ENCODE measurements at places on chromosomes 3 and 15.

GRCh38 chr15:62474771-62475124 lies 309.7 kb upstream of the C2CD4B start:
- no peak for DNase-seq

GRCh38 chr3:10945683-10946287 lies 46.8 kb upstream of the SLC6A1 start:
- DNase-seq, result peak; percentile 41

DNA sequence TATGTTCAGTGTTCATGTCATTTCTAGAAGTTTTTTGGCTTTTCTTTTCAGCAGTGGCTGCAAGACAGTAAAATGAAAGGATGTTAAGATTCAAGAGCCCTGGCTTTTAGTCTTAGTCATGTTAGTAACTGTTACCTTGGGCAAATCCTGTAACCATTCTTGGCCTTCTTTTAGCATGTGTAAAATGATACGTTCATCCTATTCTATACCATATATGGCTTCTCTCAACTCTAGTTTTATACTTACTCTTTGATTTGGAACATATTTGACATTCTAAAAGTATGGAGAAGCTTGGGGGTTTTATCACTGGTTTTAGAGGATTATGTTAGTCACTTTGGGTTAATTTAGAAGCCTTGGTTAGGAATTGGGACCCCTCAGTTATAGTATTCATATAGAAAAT lies 20.1 kb downstream of the GTF2E1 start:
- DNase-seq, result no peak

DNA sequence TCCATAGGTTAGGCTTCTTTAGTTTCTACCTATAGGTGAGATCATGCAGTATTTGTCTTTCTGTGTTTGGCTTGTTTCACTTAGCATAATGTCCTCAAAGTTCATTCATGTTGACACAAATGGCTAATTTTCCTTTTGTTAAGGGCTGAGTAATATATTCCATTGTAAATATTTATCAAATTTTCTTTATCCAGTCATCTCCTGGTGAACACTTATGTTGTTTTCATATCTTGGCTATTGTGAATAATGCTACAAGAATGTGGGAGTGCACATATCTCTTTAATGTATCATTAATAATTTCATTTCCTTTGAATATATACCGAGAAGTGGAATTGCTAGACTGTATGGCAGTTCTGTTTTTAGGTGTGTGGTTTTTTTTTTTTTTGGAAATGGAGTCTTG lies 250.9 kb upstream of the SEMA6D start:
- DNase-seq, result no peak

GRCh38 chr3:49025793-49026520 lies 3.2 kb downstream of the IMPDH2 start:
- no peak for DNase-seq

DNA sequence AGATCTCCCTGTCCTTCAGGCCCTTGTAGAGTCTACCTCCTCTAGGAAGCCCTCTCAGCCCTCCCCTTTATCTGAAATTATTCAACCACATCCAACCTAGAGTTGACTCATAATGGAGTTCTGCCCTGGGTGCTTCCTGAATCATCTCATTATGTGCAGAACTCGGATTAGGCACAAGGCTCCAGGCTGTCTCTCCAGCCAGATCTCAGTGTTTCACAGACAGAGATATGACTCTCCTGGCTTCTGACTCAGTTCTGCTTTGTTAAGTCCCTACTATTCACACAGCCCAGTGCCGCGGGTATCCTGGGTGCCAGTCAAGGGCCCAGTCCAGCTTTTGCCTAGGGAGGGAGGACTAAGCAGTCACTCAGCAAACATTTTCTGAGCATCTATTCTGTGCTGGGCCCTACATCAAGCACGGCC lies 9.3 kb downstream of the STRA6 start:
- DNase-seq, result no peak

DNA sequence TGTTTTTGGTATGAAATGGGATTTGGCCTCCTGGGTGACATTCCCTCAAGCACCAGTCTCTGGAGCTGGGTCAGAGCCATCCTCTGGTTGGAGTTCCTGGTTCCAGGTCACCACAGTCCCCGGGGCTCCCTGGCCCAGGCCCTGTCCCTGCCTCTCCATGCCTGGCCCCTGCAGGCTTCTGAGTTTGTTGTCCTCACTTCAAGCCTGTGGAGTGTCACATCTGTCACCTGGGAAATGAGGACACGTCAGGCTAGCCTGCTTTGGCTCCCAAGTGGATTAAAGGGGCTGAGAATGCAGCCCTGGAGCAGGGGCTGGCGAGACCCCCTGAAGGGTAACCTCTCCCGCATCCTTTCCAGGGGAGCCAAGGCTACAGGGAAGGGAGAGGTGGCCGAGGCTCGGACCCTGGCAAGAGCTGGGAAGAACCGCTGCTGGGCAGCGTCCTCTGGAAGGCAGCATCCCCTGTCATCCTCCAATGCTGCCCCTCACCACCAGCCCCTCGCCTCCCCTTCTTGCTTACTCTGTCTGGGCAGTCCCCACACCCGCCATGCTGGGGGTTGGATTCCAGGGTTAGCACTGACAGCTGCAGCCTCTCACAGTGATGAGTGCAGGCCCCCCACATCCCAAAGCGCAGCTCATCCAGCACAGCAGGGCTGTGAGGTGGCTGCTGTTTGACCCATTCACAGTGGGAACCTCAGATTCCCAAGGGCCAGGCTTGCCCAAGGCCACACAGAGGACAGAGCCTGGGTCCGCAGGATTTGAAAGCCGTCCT lies 75.5 kb upstream of the IQSEC1 start:
- DNase-seq, result no peak

DNA sequence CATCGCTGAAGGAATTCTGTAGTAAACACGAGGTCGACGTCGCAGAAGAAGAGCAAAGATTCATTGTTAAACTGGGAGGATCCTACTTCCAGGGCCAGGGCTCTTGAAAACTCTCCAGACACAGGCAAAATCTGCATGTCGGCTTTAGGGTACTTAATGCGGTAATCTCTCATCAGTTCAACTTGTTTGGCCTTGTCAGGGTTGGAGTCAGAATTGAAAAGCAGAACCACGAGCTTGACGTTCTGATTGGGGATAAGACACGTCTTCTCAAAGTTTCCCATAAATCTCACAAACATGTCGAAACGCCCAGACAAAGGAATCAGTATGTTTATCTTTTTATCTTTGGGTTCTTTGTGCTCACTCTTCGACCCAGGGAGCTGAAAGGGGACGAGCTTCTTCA lies 74.0 kb downstream of the CHSY1 start:
- no peak for DNase-seq

DNA sequence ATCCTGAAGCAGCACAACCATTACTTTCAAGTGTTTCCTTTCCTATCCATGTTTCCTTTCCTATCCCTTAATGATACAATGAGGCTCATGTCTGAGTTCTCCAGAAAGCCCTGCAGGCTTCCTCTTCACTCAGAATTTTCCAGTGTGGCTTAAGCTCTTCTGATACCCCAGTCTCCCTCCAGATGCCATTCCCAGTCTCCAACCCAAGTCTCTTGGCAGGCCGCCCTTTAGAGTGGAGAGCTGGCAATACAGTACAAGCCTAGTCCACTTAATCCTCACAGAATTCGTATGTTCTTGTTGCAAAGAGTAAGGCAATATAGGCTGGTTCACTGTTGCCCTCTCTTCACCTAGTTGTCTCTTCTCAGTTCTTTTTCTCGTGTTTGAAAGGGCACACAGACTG lies 503.9 kb upstream of the MDFIC2 start:
- DNase-seq, result no peak

DNA sequence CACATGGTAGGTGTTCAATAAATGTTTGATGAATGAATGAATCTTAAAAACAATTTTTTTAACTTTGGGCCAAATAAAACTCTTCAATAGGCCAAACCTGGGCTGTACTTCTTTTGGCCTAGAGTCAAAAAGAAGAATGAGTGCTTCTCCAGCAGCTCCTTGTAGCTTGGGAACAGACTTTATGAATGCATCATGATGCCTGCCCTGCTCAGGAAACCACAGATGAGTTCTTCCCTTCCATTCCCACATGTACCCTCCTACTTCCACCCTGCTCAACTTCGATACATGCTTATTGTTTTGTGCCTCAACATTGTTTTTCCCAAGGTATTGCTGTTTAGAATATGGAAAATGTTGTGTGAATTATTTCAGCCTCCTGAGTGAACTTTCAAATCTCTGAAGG lies 87.0 kb downstream of the FILIP1L start:
- no peak for DNase-seq

DNA sequence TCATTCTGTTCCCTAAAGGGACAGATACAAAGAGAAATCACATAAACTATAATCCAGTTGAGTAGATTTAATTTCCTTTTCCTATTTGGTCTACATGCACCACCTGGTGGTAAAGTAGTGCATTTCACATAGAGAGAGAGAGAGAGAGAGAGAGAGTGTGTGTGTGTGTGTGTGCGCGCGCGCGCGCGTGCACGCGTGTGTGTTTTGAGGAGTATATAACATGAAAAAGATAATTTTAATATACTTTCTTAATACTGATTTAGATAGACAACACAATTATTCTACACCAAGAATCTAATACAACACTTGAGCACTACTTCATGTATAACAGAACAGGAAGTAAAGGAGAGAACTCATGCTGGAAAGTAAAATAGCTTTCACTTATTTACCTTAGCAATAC lies 1.1 kb upstream of the FGF7 start:
- peak; percentile 1 for DNase-seq

- DNase-seq, result no peak
These were observed 240.0 kb downstream of the THRB start for GRCh38 chr3:24254649-24255048.

- DNase-seq, result no peak
These were observed 90.9 kb upstream of the CGNL1 start for GRCh38 chr15:57285386-57285785.

GRCh38 chr15:41881550-41881919 lies 12.3 kb downstream of the SPTBN5 start:
- DNase-seq, result no peak

DNA sequence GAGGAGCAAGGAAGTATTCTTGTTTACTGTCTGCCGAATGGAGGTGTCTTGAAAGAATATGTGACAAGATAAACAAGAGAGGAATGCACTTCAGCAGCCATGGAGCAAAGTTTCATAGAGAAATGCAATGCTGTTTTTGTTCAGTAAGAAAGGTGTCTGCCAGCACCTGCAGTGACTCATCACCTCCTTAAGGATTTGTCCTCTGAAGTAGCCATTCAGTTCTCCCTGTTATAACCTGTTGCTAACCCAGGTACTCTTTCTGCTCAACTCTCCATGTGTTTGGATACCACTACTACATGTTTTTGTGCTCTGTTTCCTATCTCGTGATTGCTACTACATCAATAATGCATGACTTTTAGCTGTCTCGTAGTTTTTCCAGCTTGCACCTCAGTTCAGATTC lies 328.9 kb downstream of the CHL1 start:
- no peak for DNase-seq

DNA sequence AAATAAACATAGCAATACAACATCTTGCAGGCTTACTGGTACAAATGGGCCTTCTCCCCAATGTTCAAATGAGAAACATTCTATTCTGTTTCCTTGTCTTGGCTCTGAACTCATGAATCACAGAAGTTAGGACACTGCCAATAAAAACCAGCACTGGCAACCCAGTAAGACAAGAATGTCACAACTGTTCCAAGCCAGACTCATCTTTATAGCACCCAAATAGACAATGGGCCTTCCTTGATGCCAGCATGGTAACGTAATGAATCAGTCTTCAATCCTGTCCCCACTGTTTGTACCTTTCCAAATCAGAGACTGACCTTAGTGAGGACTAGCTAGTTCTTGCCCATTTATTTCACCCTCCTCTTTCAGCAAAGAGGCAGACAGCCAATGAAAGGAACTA lies 14.1 kb upstream of the RPS17 start:
- no peak for DNase-seq

DNA sequence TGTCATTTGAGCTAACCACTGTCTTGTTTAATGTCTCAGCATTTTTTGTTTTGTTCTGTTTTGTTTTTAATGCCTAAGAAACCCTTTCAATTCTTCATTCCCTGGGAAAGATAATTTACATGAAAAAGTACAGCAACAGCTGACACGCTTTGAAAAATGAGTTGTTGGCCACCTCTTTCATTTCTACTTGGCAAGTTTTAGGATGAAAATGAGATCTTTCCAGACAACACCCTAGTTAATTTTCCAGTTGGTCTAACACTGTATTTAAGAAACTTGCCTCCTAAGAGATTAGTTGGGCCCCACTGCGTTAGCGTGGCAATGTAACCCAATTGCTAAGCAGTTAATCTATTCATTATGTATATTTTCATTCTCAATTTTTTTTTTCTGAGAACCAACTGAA lies 194.0 kb upstream of the LRRN1 start:
- DNase-seq, result no peak

- DNase-seq, result no peak
These were observed 42.3 kb upstream of the USP3 start for GRCh38 chr15:63462088-63462487.

DNA sequence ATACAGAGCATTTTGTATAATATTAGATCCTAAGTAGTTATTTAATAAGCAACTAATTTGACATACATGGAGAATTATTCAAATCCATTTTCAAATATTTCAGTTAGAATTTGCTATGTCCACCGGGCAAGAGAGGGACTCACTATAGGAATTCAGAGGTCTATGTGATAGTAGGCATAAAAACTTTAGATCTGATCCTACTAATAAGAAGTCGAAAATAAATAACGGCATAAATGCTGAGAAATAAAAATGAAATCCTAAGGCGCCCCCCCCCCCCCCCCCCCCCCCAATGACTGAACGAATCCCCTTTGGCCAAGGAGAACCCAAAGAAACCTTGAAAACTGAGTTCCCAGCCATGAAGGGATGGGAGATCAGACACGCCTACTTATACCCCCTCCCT lies 80.6 kb downstream of the ZNF385D start:
- DNase-seq, result no peak

DNA sequence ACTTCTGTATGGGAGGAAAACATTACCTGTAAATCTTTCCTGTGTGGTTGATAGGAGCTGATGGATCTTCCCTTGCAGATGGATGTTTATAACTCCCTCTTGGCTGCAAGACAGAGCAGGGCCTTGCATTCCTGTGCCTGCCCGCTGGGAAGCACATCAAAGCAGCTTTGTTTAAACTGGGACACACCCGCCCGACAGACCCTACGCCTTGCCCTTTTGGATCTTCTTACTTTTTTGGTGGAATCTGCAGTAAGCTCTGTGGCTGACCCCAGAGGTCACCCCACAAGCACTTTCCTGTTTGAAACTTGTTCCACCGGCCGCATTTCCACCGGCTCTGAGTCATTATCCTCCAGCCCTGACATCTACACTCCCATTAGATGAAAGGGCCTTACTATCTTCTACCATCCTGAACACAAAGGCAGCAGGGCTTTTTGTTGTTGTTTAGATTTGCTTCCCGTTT lies 244.1 kb upstream of the STT3B start:
- peak; percentile 36 for DNase-seq

GRCh38 chr3:184316792-184317191 lies 2.4 kb downstream of the EIF4G1 start:
- no peak for DNase-seq

GRCh38 chr3:60720736-60721135 lies 530.5 kb downstream of the FHIT start:
- no peak for DNase-seq

- no peak for DNase-seq
These were observed 414.8 kb downstream of the AGBL1 start for GRCh38 chr15:86494475-86494874.

GRCh38 chr3:114878114-114878839 lies 268.8 kb downstream of the ZBTB20 start:
- DNase-seq, result no peak

- no peak for DNase-seq
These were observed 48.0 kb upstream of the RAB6B start for GRCh38 chr3:133943639-133944141.
